RPMI7951 (cell line): ENCODE measurements at places on chromosomes 5 and 9. TPM values are rescaled to one million over a fixed set of nuclear protein-coding genes. Genes with fewer than 3 reads are reported as not detected.

TLE4 gene
- total RNA-seq = 16.4 and 19.1 TPM in 2 replicates

SYK gene
- total RNA-seq = not detected in 2 replicates

FAM78A gene
- 0.24 and 2.0 TPM in 2 replicates for total RNA-seq

SH3TC2 gene
- total RNA-seq = 9.3 and 13.0 TPM in 2 replicates
